ENCODE measurements at places on chromosomes 13 and 19. TPM values are rescaled to one million over a fixed set of nuclear protein-coding genes. Genes with fewer than 3 reads are reported as not detected.

Gene FUT6
- total RNA-seq, result not detected

Gene TGFBR3L
- total RNA-seq, result not detected

Gene KLK12
- not detected for total RNA-seq

Gene PIN1
- 76.5 TPM for total RNA-seq

Gene ANKRD24
- 0.28 TPM for total RNA-seq

DNA sequence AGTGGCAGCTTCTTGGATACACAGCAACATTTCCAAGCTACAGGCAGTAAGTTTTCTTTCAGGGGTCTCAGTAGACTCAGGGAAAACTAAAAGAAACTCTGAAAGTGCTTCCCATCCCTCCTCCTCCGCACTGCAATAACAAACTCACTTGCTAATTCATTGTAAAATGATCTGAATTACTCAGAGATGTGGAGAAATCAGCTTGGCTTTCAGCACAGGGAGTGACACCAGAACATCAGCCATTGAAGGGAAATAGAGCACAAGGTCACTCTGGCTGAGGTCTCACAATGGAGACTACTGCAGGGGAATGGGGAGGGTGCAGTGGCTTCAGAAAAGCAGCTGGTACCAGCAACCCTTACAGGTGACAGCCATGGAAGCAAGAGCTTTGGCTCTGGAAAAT lies 137.3 kb upstream of the SERP2 start:
- H3K4me3 ChIP-seq, result no peak overlapping the region
- H3K36me3 ChIP-seq, result no peaks in the 10 kb centered on the region
- no peak for DNase-seq
- H3K4me1 ChIP-seq, result peaks cover 20% of the 10 kb centered on the region
- no peaks in the 10 kb centered on the region for H3K27me3 ChIP-seq
- peak overlapping the region; percentile 69 for H3K27ac ChIP-seq

DNA sequence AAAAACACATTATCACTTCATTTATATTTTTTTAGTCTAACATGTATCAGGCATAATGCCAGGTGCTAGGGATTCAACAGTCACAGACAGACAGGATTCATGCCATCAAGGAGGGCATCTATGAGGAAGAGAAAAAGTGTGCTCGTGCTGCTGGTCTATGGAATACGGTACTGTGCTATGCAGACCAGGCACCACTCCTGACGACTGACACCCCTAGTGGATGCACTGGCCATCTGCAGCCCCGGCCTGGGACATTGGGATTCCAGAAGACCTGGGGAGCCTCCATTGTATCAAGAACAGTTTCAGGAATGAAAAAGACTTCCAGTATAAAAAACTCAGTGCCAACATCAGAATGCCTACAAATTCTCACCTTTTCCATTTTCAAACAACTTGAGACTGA lies 94.0 kb downstream of the KLF12 start:
- DNase-seq, result no peak
- no peaks in the 10 kb centered on the region for H3K36me3 ChIP-seq
- no peak overlapping the region for H3K4me3 ChIP-seq
- no peaks in the 10 kb centered on the region for H3K27me3 ChIP-seq
- H3K4me1 ChIP-seq, result peaks cover 20% of the 10 kb centered on the region

DNA sequence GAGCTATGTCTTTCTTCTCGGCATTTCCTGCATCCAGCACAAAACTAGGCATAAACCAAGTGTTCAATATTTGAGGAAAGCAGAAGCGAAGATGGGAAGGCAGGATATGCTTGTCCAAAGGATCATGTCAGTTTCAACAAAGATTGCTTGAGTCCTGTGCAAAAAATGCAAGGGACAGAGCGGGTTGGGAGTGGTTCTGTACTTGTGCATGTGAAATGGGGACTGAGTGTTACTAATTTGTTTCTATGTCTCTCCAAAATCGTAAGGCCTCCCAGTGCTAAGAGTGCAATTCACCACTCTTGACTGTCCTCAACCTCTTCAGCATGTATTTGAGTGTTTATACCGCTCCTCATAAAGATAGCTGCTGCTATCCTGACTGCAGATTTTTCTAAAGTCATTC lies 166.2 kb downstream of the DLEU7 start:
- H3K4me3 ChIP-seq, result no peak overlapping the region
- H3K4me1 ChIP-seq, result no peaks in the 10 kb centered on the region
- no peak overlapping the region for H3K27ac ChIP-seq
- no peaks in the 10 kb centered on the region for H3K36me3 ChIP-seq

DNA sequence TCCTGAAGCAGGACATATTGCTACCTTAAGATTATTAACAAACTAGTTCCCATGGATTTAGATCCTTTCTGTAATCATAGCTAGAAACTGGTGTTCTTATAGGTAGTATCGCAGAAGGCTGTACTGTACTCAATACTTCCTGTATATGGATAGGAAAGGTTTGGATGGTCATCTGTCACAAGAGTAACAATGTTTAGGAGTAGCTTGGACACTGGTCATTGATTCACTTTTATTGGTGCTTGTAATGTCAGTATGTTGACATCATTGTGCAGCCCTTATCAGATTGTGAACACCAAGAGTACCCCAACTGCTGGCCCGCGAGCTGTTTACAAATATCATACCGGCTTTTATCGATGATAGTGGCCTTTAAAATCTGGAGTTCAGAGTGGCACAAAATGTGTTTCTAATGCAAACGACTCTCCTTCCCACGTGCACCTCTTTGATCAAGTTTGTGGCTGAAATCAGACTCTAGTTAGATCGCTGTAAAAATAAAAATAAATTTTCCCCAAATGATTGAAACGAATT lies 605 bp upstream of the CDK8 start:
- peak overlapping the region; percentile 81 for H3K4me3 ChIP-seq
- H3K27ac ChIP-seq, result peak overlapping the region; percentile 76
- H3K4me1 ChIP-seq, result peaks cover 7% of the 10 kb centered on the region

DNA sequence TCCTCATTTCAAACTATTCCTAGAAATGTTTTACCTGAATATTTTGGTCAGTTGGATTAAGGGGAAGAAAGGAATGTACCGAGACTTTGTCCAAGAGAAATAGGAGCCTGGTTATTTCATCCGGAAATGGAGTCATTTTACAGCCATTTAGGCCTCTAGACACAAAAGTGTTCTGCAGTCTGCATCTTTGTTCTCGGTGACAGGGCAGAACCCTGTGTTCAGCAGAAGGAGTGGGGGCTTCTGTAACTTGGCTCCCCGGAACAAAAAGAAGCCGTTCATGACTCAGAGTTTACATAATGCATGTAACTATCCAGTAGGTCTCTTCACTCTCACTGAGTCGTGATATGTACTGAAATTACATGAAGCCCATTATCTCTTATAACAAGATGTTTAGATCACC lies 21.6 kb upstream of the FNDC3A start:
- no peaks in the 10 kb centered on the region for H3K27me3 ChIP-seq
- H3K27ac ChIP-seq, result no peak overlapping the region

DNA sequence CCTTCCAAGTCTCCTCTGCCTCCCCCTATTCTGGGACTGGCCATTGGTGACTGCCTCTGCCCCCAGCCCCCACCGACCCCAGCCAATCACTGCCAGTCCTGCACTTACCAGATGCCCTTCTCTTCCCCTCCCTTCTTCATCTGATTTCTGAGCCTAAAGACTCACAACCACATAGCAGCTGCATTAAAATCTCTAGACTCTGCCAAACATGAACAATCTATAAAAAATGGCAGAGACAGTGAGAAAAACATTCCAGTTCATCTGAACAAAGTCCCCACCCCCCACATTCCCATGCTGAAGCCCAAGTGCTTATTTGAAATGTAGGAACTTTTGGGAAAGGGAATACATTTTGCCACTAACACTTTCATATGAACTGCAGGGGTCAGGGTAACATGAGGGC lies 60.8 kb downstream of the KCTD12 start:
- no peak for DNase-seq
- H3K4me1 ChIP-seq, result no peaks in the 10 kb centered on the region
- H3K27me3 ChIP-seq, result no peaks in the 10 kb centered on the region
- H3K27ac ChIP-seq, result no peak overlapping the region
- H3K36me3 ChIP-seq, result no peaks in the 10 kb centered on the region

DNA sequence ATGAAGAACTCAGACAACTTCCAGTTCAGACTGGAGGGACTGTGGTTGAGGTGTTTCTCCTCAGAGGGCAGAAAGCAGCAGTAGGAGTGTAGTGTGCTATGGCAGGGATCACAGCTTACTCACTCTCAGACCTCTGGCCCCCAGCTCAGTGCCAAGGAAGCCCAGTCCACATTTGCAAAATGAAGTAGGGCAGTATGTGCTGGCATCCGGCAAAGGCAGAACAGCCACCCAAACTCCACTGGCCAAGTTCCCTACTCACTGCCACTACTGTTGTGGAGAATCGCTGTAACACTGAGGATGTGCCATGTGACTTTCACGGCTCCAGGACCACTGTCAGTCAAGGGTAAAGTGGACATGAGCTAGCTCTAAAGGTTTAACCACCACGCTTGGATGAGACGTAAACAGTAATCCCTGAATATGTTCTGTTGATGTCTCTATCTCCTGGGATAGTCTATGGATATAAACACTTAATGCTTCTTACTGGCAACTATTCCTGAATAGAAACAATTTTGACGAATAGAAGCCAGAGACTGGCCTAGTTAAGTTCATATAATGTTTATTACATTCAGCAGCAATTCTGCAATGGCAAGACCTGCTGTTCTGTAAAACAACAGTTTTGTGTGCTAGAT lies 67.0 kb upstream of the SLC15A1 start:
- no peak overlapping the region for H3K4me3 ChIP-seq
- H3K27ac ChIP-seq, result no peak overlapping the region
- H3K4me1 ChIP-seq, result peaks cover 31% of the 10 kb centered on the region
- no peaks in the 10 kb centered on the region for H3K36me3 ChIP-seq
- no peaks in the 10 kb centered on the region for H3K27me3 ChIP-seq

- no peak overlapping the region for H3K27ac ChIP-seq
- no peaks in the 10 kb centered on the region for H3K4me1 ChIP-seq
- DNase-seq, result no peak
- peaks cover 48% of the 10 kb centered on the region for H3K36me3 ChIP-seq
- no peak overlapping the region for H3K4me3 ChIP-seq
- no peaks in the 10 kb centered on the region for H3K27me3 ChIP-seq
Observed at GRCh38 chr19:42057846-42058245, 12.2 kb downstream of the GRIK5 start.

GRCh38 chr13:79703772-79704171 lies 222.8 kb downstream of the NDFIP2 start:
- DNase-seq, result no peak
- H3K4me3 ChIP-seq, result no peak overlapping the region
- no peaks in the 10 kb centered on the region for H3K27me3 ChIP-seq

DNA sequence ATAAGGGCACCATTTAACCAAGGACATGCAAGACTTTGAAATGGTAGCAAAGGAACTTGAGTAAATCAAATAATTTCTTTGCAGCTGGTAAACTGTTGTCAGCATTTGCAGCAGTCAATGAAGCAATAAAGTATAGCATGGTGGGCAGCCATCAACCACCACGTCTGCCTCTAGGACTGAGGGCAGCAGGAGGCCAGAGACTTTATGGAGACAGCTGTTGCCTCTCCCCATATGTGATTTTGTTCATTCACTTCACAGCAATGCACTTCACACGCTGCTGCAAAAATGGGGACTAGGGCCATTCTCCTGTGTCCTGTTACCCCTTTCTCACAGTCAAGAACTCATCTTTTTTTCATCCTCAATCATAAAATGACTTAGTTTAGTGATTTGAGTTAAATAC lies 51.3 kb upstream of the PCDH9 start:
- no peak overlapping the region for H3K27ac ChIP-seq
- no peaks in the 10 kb centered on the region for H3K27me3 ChIP-seq
- DNase-seq, result no peak
- no peaks in the 10 kb centered on the region for H3K36me3 ChIP-seq

DNA sequence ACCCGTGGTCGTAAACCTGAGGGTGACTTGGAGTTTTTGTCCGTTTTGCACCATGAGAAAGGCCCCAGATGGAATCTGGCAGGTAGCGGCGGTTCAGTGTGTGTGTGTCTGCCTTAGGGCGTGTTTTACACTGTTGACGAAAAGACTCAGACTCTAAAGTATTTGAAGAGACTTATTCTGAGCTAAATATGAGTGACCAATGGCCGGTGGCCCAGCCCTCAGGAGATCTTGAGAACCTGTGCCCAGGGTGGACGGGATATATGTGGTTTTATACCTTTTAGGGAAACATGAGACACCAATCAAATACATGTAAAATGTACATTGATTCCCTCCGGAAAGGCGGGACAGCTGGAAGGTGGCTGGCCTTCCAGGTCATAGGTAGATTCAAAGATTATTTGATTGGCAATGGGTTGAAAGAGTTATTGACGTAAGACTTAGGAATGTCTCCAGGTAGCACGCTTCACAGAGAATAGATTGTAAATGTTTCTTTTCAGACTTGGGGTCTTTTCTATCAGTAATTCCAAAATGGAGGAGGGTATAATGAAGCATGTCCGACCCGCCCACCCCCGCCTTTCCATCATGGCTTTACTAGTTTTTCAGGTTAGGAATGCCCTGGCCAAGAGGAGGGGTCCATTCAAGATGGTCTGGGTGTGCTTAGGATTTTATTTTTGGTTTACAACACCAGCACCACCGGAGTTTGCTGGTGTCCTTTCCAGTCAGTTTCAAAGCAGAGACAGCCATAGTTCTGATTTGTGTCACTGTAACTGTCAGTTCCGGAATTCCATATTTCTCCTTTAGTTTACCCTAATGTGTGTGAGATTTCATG lies 1.0 kb upstream of the ZNF529 start:
- peaks cover 20% of the 10 kb centered on the region for H3K4me1 ChIP-seq
- H3K36me3 ChIP-seq, result peaks cover 21% of the 10 kb centered on the region
- H3K27me3 ChIP-seq, result no peaks in the 10 kb centered on the region
- peak overlapping the region; percentile 99 for H3K4me3 ChIP-seq
- H3K27ac ChIP-seq, result peak overlapping the region; percentile 87

DNA sequence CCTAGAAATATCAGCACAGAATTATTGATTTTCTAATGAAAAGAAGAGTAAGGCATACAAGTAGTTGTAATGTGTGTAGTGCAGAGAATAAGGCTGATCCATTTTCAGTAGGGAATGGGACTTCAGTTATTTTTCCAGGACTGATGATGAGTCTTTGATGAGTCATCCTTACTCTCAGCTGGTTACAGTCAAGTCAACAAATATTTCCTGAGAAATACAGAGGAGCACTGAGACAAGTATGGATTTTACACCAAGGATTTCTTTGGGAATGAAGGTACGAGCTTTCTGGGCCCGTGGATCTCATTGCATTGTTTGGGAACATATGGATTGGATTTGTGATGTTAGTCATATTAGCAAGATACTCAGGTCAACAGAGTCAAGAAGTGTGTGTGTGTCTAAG lies 502.7 kb downstream of the FGF9 start:
- DNase-seq, result no peak
- no peaks in the 10 kb centered on the region for H3K27me3 ChIP-seq
- no peaks in the 10 kb centered on the region for H3K36me3 ChIP-seq
- no peaks in the 10 kb centered on the region for H3K4me1 ChIP-seq
- H3K27ac ChIP-seq, result no peak overlapping the region

GRCh38 chr13:52652980-52653303 lies 306 bp downstream of the SUGT1 start:
- peaks cover 48% of the 10 kb centered on the region for H3K4me1 ChIP-seq
- peak; percentile 4 for DNase-seq
- H3K36me3 ChIP-seq, result no peaks in the 10 kb centered on the region
- H3K27me3 ChIP-seq, result no peaks in the 10 kb centered on the region
- peak overlapping the region; percentile 76 for H3K4me3 ChIP-seq

GRCh38 chr13:113115363-113116205 lies 7.0 kb upstream of the F10 start:
- H3K27ac ChIP-seq, result no peak overlapping the region
- H3K36me3 ChIP-seq, result no peaks in the 10 kb centered on the region
- no peak overlapping the region for H3K4me3 ChIP-seq
- no peaks in the 10 kb centered on the region for H3K4me1 ChIP-seq

- H3K4me3 ChIP-seq, result no peak overlapping the region
- no peaks in the 10 kb centered on the region for H3K27me3 ChIP-seq
- DNase-seq, result no peak
Observed at GRCh38 chr13:62292714-62293480, 877.2 kb upstream of the PCDH20 start.

GRCh38 chr19:2724148-2724557 lies 3.0 kb upstream of the DIRAS1 start:
- no peak for DNase-seq
- H3K27ac ChIP-seq, result no peak overlapping the region
- H3K36me3 ChIP-seq, result no peaks in the 10 kb centered on the region
- peaks cover 12% of the 10 kb centered on the region for H3K4me1 ChIP-seq
- no peak overlapping the region for H3K4me3 ChIP-seq

Data from thoracic aorta (tissue), 2 donors.